Stimulated activated CD8-positive, alpha-beta memory T cell treated with anti-CD3 and anti-CD28 coated beads, Interleukin-15, amount 100 ng/mL, for 48 hours (primary cell): ENCODE measurements at places on chromosomes 7 and 10.

GRCh38 chr7:2873146-2873545 lies 29.0 kb upstream of the GNA12 start:
- no peak for DNase-seq

- no peak for DNase-seq
Measured at GRCh38 chr10:77973276-77973675, 46.7 kb upstream of the DLG5 start.

DNA sequence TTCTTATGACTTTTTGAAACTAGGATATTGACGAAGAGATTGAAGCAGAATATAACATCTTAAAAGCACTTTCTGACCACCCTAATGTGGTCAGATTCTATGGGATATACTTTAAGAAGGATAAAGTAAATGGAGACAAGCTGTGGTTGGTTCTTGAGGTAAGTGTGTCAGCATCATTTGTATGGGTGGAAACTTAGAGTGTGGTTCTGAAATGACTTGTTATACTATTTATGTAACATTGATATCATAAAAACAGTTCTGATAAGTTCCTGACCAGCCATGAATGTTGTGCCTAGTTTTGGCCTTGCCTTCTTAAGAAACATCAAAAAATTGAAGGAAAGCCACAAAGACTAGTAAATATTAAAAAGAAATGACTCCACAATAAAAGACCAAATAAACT lies 20.8 kb downstream of the MYO3A start:
- no peak for DNase-seq

- no peak for DNase-seq
Measured at GRCh38 chr10:124285587-124286527, 132.9 kb downstream of the OAT start.

DNA sequence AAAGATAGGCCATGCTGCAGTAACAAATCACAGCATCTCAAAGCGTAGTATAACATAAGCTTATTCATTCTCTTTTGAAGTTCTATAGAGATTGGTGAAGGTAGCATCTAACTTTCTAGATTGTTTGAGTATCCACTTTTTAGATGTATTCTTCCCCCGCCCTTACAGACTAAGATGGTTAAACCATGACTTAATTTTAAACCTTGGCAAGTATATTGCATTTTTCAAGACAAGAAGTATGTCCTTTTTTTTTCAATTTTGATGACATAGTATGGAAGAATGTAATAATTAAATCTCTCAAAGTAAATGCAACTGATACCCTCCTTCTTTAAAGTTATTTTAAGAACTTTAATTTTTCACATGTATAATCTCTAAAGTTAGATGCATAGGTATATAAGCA lies 190.0 kb downstream of the KCND2 start:
- DNase-seq, result no peak

GRCh38 chr7:47291461-47292081 lies 290.3 kb downstream of the TNS3 start:
- DNase-seq, result no peak

- DNase-seq, result no peak
Measured at GRCh38 chr7:27112955-27113949, 10.8 kb upstream of the HOXA2 start.

GRCh38 chr7:37598824-37599223 lies 84.7 kb upstream of the GPR141 start:
- DNase-seq, result no peak
